ENCODE measurements at places on chromosomes 1 and 21.

- peak; percentile 60 for DNase-seq
Measured at GRCh38 chr1:159821171-159821867, 5.4 kb upstream of the SLAMF8 start.

DNA sequence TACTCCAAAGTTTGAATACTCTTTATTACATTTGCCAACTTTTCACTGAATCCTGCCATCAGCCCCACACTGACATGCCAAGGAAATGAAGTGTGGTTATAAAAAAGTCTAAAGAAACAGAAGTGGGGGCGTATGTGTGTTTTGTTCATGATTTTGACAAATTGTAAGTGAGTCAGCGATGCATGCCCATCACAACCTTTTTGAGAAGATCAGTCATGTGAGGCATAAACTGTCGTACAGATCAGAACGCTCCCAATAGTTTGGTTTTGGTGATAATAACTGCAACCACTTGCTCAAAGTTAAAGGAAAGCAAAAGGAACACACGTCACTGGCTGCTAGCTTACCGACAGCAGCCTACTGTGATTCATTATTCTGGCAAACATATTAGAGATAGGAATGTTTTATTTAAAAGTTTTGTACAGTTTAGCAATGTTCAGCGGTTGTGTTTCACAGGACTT is 95.6 kb downstream of the RGS2 start:
- DNase-seq, result peak; percentile 59

DNA sequence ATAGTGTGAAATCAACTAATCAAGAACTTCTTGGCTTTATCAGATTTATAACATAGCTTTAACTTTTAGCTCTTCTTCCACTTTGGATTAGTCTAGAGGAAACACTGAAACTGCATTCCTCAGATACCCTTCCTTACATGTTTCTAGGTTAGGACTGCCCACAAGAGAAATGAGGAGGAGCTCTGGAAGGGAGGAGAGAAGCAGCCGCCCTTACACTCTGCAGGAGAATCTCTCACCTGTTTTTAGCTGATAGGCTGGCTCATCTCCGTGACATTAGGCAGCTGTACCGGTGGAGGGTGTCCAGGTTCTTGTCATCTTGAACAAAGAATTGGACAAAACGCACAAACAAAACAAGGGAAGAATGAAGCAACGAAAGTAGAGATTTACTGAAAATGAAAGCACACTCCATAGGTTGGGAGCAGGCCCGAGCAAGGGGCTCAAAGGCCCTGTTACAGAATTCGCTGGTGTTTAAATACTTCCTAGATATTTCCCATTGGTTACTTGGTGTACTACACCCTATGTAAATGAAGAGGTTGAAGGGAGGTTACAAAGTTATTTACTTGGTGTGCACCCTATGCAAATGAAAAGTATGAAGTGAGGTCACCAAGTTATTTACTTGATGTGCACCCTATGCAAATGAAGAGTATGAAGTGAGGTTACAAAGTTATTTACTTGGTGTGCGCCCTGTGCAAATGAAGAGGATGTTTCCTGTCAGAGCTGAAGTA is 524.9 kb upstream of the CHRM3 start:
- DNase-seq, result peak; percentile 5

DNA sequence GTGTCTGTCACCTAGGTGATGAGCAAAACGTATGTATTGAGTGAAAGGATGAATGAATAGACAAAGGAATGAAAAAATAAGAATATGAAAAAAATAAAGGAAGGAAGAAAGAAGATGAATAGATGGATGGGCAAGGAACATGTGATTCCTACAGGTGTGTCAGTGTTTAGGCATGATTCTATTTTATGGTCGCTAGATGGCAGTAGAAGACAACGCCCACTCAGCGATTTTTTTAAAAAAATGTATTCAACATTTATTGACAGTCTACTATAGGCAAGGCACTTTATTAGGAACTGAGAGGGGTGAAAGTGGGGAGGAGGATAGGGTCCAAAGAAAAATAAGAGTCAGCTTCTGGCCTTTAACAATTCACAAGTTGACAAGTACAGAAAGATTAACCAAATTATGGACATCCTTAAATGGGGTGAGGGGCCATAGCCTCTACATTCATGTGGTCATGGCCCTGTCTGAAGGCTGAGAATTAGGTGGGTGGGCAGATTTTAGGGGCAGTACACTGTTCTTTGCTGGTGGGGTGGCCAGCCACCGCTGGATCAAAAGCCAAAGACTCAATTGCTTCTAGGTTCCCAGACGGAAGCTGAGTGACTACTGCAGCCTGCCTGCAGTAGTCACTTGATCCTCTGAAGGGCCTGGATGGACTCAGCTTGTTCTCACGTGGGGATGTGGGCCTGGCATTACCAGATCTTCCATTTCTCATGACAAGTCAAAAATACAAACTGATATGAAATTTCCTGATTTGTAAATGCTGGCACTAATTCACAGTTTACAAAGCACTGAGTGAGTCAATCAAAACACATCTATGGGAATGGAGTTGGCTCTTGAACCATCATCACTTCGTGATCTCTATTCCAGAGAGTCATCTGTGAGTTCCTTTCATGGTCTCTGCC is 83.9 kb downstream of the FASLG start:
- peak; percentile 48 for DNase-seq

DNA sequence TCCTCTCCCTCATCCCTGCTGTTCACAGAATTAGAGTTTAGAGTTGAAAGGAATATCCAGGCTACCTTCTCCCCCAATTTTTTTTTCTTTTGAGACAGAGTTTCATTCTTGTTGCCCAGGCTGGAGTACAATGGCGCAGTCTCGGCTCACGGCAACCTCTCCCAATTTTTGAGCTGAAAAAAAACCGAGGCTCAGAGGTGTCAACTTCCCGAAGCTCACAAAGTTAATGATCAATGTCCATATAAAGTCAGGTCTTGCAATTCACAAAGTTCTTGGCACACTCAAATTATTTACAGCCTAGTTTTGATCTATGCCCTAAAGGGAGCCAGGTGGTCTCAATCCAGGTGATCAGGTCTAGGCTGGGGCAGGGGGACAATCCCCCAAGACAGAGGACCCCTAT is 797 bp upstream of the LEFTY1 start:
- no peak for DNase-seq

DNA sequence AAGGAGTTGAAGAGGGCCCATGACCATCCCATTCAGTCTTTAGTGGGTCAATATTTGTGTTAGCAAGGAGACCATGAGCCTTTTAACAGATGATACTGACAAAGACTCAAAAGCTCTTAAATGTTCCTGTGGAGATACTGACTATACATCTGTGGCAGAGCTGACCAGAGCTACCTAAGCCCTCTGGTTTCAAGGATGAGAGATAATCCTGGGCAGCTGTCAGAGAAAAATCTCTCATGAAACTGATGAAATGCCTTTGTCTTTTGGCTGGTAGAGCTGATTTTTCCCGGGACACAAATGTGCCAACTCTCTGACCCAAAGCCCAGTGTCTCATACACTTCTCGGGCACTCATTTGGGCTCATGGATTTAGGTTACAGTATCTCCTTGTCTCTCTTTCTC is 100.9 kb downstream of the XCL2 start:
- peak; percentile 13 for DNase-seq

DNA sequence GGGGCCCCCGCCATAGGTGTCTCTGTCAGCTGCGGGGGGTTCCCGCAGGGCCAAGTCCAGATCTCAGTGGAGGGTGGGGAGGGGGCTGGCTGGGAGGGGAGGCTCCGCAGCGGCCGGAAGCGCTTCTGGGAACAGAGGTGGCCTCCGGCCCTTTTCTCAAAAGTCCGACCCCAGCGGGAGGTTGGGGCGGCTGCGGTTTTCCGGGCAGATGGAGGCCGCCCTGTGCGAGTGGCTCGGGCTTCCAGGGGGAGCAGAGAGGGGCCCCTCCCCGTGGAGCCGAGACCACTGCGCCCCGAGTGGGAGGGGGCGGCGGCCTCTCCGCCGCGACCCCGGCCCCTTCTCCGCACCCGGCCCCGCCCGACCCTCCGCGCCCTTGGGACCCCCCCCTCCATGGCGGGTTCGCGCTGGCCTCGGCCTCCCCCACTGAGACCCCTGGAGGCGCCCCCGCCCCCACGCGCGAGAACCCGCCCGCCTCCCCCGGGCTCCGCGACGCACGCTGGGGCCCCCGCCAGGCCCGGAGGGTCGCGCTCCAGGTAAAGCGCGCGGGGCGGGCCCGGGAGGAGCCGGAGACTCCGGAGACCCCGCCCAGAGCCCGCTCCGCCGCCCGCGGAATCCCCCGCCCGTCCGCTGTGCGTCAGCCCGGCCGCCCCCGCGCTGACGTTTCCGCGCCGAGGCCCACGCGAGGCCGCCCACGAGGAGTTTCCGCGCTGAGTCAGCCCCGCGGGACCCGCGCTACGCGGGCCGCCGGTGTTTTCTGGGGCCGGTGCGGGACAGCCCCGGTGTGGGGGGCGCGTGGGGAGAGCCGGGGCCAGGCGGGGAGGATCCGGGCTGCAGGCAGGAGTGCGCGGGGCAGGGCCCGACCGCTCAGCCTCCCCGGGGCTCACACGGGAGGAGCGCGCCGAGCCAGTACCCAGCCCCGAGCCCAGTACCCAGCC is 5.2 kb downstream of the TNFRSF18 start:
- DNase-seq, result no peak

DNA sequence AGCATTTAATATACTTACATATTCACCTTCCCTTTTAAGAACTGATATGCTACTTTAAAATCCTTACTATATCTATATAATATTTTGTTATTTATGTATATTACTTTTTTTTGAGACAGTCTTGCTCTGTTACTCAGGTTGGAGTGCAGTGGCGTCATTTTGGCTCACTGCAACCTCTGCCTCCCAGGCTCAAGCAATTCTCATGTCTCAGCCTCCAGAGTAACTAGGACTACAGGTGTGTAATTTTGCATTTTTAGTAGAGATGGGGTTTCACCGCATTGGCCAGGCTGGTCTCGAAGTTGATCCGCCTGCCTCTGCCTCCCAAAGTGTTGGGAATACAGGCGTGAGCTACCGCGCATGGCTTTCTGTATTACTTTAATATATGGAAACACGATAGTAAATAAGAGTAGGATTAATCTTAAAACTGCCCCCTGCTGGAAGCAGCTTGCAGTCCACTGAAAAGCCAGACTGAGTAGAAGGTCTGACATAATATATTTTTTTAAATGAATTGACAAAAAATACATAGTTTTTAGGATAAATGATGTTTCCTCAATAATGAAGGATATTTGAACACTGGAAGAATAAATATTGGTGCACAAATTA is 24.4 kb downstream of the RCAN3 start:
- no peak for DNase-seq

DNA sequence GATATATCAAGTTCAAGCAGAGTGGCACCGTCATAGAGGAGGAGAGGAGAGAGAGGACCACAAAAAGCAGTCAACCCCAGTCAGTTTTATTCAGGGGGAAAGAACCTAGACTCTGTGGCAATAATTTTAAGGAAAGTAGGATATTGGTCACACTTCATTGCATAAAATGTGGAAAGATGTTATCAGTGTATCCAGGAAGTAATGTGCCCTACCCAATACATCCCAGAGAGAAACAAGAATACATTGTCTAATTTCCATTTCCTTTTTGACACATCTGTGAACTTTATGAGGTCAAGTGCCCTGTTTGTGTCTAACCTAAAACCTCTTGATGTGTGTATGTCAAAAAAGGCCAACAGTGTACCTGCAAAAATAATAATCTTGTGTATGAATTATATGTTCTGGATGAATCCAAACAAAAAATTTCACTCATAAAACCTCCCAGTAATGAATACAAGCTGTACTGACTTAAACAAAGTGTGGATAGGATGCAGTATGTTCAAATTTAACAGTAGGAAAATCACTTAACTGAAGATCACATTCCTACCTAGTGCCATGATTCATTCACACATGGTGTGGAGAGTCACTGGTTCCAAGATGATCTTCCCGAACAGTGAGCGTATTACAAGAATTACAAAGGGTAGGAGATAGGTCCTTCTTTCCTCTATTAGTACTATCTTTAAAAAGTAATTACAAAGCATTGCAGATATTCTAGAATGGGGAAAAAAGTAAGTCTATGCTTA is 712.1 kb upstream of the CXADR start:
- no peak for DNase-seq

- DNase-seq, result no peak
Measured at GRCh38 chr1:204410688-204411450, 748 bp downstream of the PPP1R15B start.

DNA sequence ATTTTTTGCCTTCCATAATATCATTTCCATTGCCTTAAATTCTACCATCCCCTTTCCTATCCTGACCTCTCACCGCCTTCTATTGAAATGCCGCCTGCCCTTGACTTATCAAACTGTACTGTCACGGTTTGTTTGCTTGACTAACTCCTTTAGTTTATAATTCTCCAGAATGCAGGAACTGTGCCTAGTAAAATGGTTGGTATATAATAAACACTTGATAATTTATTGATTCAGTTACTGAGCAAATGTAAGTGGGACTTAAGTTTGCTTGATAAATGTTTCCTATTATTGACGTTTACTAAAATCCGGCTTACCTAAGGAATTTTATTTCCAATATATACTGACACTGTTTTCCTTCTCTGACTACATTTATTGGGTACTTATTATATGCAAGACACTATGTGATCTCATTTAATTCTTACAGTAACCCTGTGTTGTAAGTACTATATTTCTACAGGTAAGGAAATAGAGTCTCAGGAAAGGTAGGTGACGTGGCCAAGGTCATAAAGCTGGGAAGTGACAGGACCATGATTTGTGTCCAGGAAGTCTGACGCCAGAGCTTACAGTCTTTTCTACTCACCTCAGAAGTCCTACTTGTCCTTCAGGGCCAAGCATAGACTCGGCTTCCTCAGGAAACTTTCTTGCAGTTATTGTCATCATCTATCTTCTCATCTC is 35.7 kb downstream of the DPT start:
- no peak for DNase-seq

DNA sequence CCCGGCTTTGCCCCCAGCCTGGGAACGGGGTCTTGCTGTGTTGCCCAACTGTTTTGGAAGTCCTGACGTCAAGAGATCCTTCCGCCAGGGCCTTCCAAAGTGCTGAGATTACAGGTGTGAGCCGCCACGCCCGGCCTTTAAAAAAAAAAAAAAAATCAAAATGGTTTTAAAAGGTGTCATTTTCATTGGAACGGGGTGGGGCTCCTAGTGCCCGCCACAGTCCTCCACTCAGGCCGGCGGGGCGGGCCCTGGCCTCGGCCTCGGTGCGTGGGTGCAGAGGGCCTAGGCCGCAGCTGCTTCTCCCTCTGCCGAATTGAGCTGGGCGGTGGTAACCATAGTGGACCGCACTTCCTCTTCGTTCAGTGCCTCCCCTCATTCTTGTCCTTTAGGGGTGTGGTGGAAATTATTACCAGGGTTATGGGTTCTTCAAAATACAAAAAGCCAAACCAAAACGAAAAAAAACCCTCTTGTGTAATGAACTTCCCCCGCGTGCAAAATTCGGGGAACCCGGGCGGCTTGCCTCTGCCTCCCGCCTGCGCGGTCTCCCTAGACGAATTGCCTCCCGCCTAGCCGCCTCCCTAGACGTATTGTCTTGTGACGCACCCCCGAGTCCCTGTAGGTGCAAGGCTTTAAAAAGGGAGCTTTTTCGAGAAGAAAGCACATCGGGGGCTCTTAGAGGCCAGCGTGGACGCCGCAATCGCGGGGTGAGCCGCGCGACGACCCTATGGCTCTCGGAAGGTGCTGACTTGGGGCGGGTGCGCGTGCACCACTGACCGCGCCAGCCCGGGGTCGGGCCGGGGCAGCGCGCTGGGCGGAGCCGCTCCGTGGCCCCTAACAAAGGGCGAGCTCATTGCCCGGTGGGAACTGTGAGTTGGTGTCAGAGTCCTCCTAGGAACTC is 10.5 kb upstream of the SPEN start:
- no peak for DNase-seq

- no peak for DNase-seq
Measured at GRCh38 chr1:224763126-224763775, 147.1 kb downstream of the CNIH3 start.

GRCh38 chr1:21115098-21115760 is 61.5 kb downstream of the EIF4G3 start:
- DNase-seq, result no peak

- DNase-seq, result no peak
Measured at GRCh38 chr1:67491280-67491679, 61.1 kb upstream of the SERBP1 start.
